ENCODE measurements at places on chromosomes 6 and 20.

DNA sequence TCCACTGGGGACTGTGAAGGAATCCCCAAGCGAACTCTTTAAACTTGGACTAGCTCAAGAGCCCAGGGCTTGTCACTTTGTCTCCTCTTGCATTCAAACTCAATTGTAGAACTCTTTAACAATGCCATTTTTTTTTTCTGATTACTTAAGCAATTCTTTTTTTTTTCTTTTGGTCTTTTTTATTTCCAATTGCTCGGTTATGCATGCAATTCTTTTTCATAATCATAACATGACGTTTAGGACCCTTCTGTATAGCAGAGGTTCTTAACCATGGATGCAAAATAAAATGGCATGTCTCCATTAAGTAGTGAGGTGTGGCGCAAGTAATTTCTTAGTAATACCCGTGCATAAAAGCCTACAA is 466 bp upstream of the BFSP1 start:
- DNase-seq, result no peak

DNA sequence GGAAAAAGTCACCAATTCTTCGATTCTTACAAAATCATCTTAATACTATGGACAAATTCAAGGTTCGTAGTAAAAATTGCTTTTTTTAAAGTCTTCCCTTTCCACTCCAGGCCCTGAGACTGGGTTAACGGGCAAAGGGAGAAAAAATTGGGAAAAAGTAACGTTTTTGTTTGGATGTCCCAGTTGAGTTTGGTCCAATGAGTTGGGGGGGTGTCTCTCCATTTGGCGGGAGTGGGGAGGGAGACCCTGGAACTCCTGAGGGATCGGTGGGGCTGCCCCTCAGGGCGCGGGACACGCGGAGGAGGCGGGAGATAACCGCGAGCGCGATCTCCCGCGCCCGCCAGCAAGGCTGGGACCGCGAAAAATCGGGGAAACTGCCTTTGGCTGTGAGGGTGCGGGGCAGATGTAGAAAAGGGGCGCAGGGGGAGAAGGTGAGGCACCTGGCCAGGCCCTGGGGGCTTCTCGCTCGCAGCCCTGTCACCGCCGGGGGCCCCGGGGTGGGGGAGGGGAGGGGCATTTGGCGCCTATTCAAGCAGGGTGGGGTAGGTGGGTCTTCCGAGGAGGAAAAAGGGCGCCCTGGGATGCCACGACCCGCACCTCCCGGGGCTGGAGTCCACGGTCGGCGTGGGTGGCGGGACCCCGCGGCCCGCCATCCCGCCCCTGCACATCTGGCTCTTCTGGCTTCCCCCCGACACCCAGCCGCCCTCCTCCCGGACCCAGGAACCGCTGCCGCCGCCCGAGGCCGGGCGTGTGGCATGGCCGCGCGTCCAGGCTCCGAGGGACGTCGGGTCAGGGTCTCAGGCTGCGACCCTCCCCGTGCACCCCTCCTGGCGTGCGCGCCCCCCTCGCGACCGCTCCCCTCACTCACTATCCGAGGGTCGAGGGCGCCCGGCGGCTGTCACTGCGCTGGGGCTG is 595 bp downstream of the FBXO5 start:
- DNase-seq, result peak; percentile 14

GRCh38 chr6:167394820-167395219 is 69.9 kb downstream of the TTLL2 start:
- DNase-seq, result no peak

GRCh38 chr6:53864781-53865180 is 70.0 kb downstream of the LRRC1 start:
- DNase-seq, result no peak

GRCh38 chr20:21507400-21508229 is 6.2 kb downstream of the NKX2-2 start:
- DNase-seq, result no peak

DNA sequence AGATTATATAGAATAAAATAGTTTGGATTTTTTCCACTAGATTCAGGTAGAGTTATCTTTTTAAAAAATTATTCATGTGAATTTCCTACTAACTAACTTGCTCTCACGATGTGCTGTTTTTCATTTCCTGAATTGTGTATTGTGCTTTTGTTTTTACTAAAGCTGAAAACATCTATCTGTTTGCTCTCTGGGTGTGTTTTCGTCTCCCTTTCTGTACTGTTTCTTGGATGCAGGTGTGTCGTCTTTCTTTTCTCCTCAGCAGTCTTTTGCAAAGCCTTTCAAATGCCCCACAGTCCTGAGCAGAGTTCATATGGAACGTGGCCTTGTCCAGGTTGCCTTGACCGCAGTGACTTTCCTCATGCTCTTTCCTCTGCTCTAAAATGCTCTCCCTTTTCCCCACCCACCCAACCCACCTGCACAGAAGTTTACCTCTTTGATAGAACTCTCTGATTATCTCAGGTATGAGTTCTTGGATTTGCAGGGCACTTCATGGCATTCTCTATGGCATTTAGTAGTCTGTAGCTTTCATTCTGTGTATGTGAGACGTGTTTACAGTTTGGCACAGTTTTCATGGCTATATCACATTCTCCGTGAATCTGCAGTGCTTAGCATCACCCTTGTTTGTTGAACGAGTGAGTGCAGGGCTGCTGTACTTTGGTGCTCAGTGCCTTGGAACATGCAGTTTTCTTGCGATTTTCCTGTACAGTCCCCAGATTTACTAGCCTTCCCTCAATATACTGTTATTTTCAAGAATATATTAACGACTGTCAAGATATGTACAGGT is 77.1 kb downstream of the FARS2 start:
- DNase-seq, result no peak

- no peak for DNase-seq
These were observed 4.8 kb upstream of the EFHC1 start for GRCh38 chr6:52415333-52415732.

DNA sequence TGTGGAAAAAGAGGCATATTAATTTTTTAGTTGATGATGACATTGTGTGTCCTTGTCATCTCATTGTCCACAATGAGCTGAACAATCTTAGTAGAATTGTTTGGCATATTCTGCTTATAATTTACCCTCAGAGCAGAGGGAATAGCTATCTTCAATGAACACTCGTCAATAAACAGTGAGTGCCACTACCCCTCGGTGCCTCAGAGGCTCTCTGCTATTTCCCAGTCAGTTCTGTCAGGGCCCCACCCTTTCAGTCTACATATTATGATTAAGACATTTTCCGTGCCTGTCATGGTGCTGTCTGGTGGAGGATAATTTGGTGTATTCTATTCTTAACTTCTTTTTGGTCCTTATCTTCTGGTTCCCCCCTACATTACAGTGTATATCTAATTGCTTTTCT is 31.2 kb downstream of the NUS1 start:
- no peak for DNase-seq

GRCh38 chr6:109434456-109434855 is 6.0 kb downstream of the PPIL6 start:
- no peak for DNase-seq

DNA sequence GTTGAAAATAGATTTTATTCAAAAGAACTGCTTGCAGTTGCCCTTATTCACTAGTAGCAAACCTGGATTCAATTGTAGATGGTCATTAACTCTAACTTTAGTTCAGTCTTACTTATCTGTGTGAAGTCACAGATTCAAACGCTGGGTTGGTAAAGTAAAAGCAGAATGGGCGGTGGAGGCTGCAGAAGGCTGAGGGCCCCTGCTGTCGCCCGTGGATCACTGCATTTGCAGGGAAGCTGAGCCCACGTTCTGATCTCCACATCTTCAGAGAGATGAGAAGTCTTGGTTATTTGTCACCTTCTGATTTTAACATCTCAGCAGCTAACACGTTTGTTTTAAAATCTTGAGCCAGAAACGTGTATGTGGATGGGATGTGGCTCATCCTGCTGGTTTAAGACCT is 75.1 kb downstream of the SNX9 start:
- DNase-seq, result no peak

DNA sequence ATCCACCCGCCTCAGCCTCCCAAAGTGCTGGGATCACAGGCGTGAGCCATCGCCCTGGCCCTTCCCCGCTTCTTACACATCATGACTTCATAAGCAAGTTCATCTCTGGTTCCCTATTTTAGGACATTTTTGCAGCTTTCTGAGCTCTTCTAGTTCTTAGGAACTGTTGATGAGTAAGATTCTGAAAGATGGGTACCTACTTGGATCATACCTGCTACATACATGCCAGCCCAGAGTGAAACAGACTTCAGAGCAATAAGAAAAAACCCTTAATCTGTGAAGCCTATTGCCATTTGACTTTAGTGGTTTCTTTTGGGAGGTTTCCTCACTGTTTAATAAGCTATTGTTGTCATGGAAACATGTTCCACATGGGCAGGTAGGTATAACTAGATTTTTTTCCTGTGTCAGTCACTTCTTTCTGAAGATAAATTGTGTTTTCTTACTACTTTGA is 27.9 kb upstream of the TMEM217 start:
- no peak for DNase-seq
